ENCODE measurements at places on chromosomes 16 and 17.

GRCh38 chr17:36675250-36675649, 73.9 kb downstream of the MRM1 start:
- peak; percentile 21 for DNase-seq

- DNase-seq: no peak
Observed at GRCh38 chr17:28346199-28346580, 10.6 kb downstream of the TNFAIP1 start.

DNA sequence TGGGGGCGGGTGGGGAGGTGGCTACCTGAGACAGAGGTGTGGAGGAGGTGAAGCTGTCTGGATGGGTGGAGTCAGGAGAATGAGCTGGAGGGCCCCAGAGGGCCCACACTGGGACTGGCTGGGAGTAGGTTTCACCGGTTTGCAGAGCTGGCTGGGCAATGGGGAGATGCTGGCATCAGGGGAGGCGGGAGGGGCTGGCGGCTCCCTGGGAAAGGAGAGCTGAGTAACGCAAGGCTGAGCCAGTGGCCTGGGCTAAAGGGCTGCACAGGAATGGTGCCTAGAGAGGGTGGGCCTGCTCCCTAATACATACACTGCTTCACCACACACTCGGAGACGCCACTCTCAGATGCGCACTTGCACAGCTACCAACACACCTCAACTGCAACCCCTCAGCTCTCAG, 12.4 kb downstream of the P3H4 start:
- DNase-seq: no peak

- no peak for DNase-seq
Observed at GRCh38 chr16:86993426-86994110, 323.6 kb downstream of the C16orf95 start.
